ENCODE measurements at places on chromosomes 2 and 18.

DNA sequence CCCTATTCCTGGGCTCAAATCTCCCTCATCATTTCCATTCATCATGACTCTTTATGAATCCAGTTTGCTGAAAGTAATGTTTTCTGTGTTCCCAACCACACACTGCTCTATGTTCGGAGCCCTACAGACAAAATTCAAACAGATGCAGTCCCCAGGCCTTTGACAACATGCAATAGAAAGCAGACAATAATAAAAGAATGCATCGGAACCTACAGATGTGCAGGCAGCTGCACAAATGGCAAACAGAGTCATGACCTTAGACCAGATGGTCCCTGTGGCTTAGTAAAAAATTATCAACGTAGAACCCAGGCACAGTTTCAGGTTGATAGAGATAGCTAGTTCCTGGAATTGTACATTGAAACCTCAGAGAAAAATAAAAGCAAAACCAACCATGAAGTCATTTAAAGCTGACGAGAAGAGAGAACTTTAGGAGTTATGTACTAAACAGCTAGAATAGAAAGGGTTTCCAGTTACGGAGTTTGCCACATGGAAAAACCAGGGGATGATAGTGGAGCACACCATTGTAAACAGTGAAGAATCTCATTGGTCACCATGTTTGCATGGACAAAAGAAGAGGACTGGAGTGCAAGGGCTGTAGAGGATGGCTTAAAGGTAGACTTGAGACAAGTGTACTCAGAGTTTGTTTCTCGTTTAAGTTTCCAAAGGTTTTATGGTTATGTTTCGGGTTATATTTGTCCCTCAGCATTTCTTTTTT is 23.2 kb upstream of the ACVR1 start:
- no peak for DNase-seq

GRCh38 chr2:35997488-35997887 is 358.1 kb upstream of the CRIM1 start:
- no peak for DNase-seq

DNA sequence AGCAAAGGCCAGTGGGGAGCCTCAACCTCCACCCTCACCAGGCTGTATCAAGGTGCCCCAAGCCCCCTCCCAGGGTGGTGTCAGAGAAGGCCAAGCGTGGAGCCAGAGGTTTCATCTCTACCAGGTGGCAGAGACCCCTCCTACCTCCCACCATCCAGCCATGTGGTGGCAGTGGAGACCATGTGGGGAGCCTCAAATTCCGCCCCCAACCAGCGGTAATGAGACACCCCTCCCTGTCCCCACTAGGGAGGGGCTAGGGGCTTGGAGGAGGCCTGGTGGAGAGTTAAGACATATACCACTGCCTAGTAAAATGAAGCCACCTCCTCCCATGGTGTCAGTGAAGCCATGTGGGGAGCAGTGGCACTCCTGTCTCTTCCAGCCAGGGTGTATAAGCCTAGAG is 24.4 kb upstream of the YPEL5 start:
- DNase-seq = no peak

- no peak for DNase-seq
Measured at GRCh38 chr18:37783771-37784170, 218.2 kb upstream of the CELF4 start.

GRCh38 chr2:62383846-62384245 is 122.1 kb downstream of the TMEM17 start:
- DNase-seq = no peak

GRCh38 chr2:204946892-204947291 is 401.6 kb downstream of the PARD3B start:
- DNase-seq = no peak

- no peak for DNase-seq
Measured at GRCh38 chr2:67210430-67210829, 186.7 kb upstream of the ETAA1 start.

DNA sequence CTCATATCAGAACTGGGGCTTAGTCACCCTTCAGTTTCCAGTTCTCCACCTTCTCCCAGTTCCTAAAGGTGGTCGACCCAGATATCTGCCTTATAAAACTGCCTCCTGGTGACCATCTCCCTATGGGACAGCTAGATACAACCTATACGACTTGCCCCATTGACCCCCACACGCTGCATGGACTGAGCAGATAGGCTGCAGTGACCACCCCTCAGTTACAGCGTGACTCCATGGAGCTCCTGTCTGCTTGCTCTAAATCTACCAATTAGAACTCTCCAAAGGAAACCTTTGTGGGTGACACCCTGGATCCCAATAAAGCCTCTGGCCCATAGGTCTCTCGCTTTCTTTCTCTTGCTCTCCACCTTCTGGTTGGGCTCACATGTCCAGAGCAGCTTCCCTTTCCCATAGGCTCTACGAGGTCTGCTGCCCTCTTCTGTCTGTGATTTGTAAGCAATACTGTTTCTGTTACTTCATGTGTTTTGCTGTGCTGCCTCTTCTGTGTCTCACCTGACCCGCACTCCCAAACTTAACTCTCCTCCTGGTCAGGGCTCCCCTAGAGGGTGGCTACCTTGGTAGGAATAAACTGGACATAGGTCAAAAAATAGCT is 971.3 kb upstream of the FAM98A start:
- no peak for DNase-seq

DNA sequence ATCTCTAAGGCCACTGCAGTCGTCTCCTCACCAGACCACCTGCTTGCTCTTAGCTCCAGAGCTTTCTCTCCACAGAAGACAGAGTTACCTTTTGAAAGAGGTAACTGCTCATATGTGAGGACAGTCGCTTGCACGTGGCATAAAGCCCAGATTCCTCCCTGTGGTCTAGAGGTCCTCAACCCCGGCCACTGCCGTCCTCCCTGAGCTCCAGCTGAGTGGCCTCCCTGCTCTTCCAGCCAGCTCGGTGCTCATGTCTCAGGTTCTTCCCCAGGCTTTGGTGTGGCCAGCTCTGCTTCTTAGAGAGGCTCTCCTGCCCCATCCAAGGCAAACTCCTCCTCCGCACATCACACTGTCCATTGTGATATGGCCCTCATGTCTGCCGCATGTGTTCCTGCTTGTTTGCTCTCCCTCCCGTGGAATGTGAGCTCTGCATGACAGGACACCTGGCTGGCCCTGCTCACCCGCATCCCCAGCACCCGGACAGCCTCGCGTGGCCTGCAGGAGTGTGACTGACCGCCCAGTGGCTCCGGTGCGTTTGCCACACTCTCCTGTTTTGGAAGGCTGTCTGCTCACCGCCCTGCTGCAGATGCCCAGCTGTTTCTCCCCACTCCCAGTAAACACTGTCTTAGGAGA is 91.5 kb upstream of the LDLRAD4 start:
- no peak for DNase-seq

DNA sequence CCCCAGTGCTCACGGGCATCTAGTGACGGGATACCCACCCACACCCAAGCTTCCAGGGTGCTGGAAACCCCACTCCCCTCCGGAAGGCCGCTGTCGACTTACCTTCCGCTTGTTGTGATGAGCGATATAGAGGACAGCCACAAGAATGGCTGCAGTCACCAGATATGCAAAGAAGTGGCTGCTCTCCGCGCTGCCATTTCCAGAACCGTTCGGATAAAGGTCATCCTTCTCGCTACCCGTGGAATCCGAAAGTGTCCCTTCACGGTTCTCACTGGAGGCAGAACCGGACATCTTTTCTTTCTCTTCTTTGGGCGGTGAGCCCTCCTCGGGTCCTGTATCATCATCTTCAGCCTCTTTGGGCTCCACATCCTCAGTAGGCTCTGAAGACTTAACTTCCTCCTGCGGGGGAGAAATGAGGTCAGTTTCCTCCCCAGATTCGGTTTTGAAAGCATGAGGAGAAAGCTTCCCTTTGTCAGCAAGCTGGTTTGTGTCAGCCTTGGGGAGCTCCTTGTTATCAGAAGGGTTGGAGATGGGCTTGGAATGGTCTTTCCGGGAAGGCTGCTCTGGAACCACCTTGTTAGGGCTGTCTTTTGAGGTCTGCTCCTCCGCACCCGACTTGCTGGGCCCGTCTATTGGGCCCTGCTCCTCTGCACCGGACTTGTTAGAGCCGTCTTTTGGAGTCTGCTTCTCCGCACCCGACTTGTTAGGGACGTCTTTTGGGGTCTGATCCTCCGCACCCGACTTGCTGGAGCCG is 1.2 kb downstream of the TGOLN2 start:
- DNase-seq = no peak

DNA sequence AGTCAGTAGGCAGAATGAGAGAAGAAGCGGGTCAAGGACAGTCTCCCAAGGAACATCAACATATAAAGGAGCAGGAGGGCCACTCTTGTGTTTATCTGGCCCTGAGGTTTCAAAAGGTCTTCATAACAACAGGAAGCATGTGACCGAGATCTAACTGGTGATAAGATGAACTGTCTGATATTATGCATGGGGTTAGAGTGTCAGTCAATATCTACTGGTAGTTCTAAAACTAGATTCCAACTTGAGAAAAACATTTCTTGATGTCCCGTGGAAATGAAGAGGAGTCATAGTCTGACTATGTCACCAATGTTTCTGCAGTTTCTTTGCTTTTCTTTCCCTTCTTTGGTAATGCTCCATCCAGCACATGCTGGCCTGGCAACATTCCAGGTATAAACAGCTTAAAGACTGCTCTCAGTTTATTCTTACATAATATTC is 77.5 kb upstream of the ITPRID2 start:
- no peak for DNase-seq

- no peak for DNase-seq
Measured at GRCh38 chr2:185227391-185227790, 511.2 kb upstream of the FSIP2 start.

- no peak for DNase-seq
Measured at GRCh38 chr2:119202610-119203310, 20.9 kb upstream of the STEAP3 start.

- no peak for DNase-seq
Measured at GRCh38 chr2:85472261-85472660, 53.7 kb downstream of the SH2D6 start.

- no peak for DNase-seq
Measured at GRCh38 chr2:16235747-16236146, 295.4 kb downstream of the MYCN start.

DNA sequence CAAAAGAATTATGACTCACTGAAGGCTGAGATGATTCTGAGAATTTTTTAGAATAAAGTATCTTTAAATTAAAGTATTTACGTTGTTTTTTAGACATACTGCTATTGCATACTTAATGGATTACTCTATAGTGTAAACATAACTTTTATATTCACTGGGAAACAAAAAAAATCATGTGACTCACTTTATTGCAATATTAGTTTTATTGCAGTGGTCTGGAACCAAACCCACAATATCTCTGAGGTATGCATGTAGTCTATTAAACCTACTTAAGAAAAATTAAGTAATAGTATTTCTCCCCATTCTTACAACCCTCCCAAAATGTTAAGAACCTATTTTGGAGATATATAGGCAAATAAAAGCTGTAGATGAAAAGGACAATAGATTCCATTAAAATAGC is 142.9 kb upstream of the ZNF521 start:
- no peak for DNase-seq

DNA sequence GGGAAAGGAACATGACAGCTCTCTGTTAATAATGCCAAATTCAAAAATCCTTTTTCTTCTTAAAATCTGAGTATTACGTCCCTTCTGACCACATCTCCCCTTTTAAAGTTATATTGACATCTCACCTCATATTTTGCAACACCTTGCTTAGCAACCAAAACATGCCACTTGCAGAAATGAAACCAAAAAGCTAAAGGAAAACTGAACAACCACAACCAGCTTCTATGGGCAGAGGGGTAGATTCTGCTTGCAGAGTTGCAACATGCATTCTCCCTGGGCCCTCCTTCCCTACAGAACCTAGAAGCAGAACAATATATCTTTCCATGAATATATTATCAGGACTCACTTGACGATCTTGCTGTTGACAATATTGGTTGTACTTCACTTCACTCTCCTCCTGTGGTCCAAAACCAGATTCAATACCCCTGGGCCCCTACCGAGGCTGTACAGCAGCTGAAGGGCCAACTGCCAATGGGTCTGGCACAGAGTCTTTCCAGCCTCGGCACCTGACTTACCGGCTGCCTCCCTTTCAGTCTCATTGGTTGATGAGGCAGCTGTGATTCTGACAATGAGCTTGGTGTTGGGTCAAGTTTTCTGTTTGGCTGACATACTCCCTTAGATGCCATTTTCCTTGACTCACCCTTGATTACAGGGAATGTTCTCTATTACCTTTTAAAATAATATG is 616.6 kb downstream of the ZEB2 start:
- DNase-seq = no peak

DNA sequence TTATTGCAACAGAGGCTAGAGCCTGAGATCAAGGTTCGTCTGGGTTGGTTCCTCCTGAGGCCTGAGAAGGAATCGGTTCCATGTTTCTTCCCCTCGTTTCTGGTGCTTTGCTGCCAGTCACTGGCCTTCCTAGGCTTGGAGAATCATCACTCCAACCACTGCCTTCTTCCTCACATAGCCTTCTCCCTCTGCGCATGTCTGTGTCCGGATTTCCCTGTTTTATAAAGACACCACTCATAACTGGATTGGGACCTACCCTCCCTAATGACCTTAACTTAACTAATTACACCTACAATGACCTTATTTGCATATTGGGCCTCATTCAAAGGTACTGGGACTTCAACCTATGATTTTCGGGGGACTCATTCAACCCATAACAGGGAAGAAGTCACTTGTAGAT is 119.8 kb upstream of the CCDC68 start:
- no peak for DNase-seq

DNA sequence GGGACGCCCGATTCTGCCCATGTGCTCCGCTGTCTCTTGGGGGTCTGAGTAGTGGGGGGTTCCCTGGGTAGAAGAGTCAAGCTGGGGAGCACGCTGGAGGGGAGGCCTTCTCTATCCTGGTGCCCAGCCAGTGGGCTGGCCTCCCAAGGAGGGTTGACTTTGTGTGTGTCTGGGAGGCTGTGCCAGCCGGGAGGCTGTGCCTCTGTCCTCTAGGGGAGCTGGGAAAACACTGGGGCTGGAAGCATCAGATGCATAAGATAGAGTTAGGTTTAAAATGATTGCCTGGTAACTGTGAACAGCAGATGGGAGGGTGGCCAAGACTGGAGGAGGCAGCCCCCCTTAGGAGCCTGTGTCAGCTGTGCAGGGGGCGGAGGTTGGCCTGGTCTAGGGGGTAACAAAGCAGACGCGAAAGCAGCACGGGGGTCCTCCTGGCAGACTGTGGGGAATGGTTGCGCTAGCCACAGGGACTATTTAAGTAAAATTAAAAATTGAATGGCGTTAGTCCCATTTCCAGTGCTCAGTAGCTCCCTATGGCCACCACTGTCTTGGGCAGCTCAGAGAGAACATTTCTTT is 1.3 kb downstream of the ING5 start:
- no peak for DNase-seq

DNA sequence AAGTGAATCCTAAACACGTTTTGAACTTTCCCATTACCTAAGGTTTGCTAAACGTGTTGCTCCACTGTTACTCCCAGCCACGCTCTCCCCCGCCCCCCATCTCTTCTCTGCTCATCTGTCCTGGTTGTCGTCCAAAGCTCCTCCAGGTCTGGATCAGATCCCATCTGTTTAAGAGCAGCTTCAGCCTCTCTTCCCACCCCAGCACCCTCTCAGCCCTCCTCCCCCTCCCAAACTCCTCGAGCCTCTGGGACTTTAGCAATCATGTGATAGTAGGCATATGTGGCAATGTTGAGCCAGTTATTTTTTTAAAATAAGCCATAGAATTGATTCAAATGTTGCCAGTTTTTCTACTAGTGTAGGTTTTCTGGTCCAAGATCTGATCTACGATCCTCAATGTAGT is 20.0 kb upstream of the LPIN1 start:
- no peak for DNase-seq

Data from omental fat pad (tissue), 4 donors.